T-helper 2 cell treated with Interferon-gamma antibody and Interleukin-4, amounts not matched to agents 100 ng/mL and 5 ng/mL, for 36 hours (primary cell): ENCODE measurements at places on chromosomes 1 and 21. TPM values are rescaled to one million over a fixed set of nuclear protein-coding genes. Genes with fewer than 3 reads are reported as not detected.

LCE3D gene
- total RNA-seq, result not detected in 2 replicates

TSEN15 gene
- 42.0 and 44.5 TPM in 2 replicates for total RNA-seq

VAMP3 gene
- total RNA-seq, result 34.4 and 38.2 TPM in 2 replicates

LCE3E gene
- not detected in 2 replicates for total RNA-seq

S100A12 gene
- not detected in 2 replicates for total RNA-seq

MIXL1 gene
- not detected in 2 replicates for total RNA-seq

KCNJ6 gene
- total RNA-seq, result not detected in 2 replicates

AIM2 gene
- total RNA-seq, result 11.4 and 12.1 TPM in 2 replicates

SEMA4A gene
- 10.5 and 12.4 TPM in 2 replicates for total RNA-seq

WASF2 gene
- 124 and 125 TPM in 2 replicates for total RNA-seq

NR1I3 gene
- total RNA-seq, result not detected in 2 replicates

RAB13 gene
- 1.5 and 1.7 TPM in 2 replicates for total RNA-seq

ANKRD34A gene
- total RNA-seq, result 1.2 and 1.3 TPM in 2 replicates

KRTAP13-2 gene
- not detected in 2 replicates for total RNA-seq

OR6K3 gene
- total RNA-seq, result not detected in 2 replicates

LEFTY2 gene
- total RNA-seq, result not detected in 2 replicates

DENND2C gene
- total RNA-seq, result 0.05 and 0.11 TPM in 2 replicates

HTR1D gene
- not detected in 2 replicates for total RNA-seq

RAB42 gene
- total RNA-seq, result 0.09 and 0.14 TPM in 2 replicates

CYP4A11 gene
- total RNA-seq, result not detected in 2 replicates

VCAM1 gene
- not detected in 2 replicates for total RNA-seq

RAB4A gene
- total RNA-seq, result 28.2 and 35.9 TPM in 2 replicates

EXO5 gene
- total RNA-seq, result 14.0 and 17.9 TPM in 2 replicates

ABL2 gene
- 6.7 and 8.5 TPM in 2 replicates for total RNA-seq

DDR2 gene
- total RNA-seq, result 0.11 and 0.16 TPM in 2 replicates

ST6GALNAC3 gene
- 0.30 and 0.34 TPM in 2 replicates for total RNA-seq

OR6N1 gene
- total RNA-seq, result not detected in 2 replicates

RXRG gene
- total RNA-seq, result not detected in 2 replicates

CKS1B gene
- 141 and 143 TPM in 2 replicates for total RNA-seq

PRR9 gene
- total RNA-seq, result not detected in 2 replicates

SDC3 gene
- 0.09 and 0.11 TPM in 2 replicates for total RNA-seq

GPR89B gene
- total RNA-seq, result 20.7 and 27.0 TPM in 2 replicates

CAMK1G gene
- total RNA-seq, result not detected in 2 replicates

SPRR2A gene
- total RNA-seq, result not detected in 2 replicates

LCE2A gene
- total RNA-seq, result not detected in 2 replicates

OVAAL gene
- not detected in 2 replicates for total RNA-seq

GSTM1 gene
- 91.4 and 97.0 TPM in 2 replicates for total RNA-seq

HUNK gene
- total RNA-seq, result not detected in 2 replicates

TNFAIP8L2 gene
- total RNA-seq, result 27.7 and 28.5 TPM in 2 replicates

FCAMR gene
- total RNA-seq, result 0.07 TPM in 2 replicates

OR14A2 gene
- total RNA-seq, result not detected in 2 replicates

HSD3B2 gene
- total RNA-seq, result not detected in 2 replicates

NFASC gene
- total RNA-seq, result 0.07 TPM in 1 of 2 replicates, not detected in the other
